Glutamatergic neuron (in vitro differentiated cells): ENCODE measurements at places on chromosomes 4 and X. TPM values are rescaled to one million over a fixed set of nuclear protein-coding genes. Genes with fewer than 3 reads are reported as not detected.

The MTNR1A gene
- not detected for total RNA-seq

The TRO gene
- 236 TPM for total RNA-seq

The FAM50A gene
- total RNA-seq = 125 TPM

The SLITRK4 gene
- total RNA-seq = 0.64 TPM

The CT45A2 gene
- not detected for total RNA-seq

The SLC16A2 gene
- 28.7 TPM for total RNA-seq
